ENCODE measurements at places on chromosomes 12 and 14.

DNA sequence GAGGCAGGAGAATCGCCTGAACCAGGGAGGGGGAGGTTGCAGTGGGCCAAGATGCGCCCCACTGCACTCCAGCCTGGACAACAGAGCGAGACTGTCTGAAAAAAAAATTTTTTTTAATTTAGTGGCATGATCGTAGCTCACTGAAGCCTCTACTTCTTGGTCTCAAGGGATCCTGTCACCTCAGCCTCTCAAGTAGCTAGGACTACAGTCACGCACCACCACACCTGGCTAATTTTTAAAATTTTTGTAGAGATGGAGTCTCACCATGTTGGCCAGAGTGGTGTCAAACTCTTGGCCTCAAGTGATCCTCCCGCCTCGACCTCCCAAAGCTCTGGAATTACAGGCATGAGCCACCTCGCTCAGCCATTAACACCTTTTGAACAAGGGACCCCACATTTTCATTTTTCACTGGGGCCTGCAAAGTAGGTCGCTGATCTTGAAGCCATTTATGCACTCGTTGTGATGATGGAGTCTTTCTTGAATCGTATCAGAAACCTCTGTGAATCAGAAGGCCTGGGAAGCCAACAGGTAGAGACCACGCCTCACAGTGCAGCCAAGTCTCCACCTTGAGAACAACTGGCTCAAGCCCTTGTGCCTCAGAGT is 5.9 kb downstream of the HCAR1 start:
- DNase-seq: no peak

DNA sequence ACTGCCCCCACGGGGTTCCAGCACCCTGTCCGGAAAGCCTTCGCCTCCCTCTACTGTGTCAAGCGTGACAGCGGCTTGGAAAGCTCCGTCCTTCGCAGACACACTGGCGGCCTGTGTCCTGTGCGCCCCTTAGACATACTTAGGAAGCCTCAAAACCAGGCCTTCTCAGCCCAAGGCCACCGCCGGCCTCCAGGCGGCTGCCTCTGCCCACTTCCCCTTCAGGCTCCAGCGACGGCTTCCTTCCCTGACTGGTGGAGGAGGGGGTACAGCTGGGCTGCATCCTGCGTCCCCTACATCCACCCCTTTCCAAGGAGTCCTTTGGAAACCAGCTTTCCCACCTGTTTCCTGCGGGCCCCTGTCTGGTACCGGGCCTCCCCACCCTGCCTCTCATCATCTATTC is 2.5 kb upstream of the CACNA2D4 start:
- no peak for DNase-seq

GRCh38 chr14:100062590-100062989 is 2.6 kb upstream of the EVL start:
- DNase-seq: no peak

GRCh38 chr12:103128862-103129501 is 171.5 kb downstream of the ASCL1 start:
- DNase-seq: no peak

DNA sequence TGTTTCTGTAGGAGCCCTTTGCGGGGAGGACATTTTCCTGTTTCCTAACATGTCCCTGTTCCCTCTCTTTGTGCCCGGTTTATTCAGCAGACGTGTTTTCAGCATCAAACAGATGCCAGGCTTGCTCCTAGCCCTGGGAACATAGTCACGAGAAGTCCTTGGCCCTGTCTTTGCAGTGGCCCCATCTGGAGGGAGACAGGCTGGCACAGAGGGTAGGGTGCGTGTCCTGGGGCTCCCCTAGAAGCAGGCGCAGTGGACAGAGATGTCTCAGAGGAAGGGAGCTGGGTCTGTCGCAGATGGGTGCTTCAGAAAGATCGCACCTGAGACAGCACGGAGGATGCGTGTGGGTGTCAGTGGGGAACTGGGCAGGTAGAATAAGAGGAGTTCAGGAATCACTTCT is 75.0 kb upstream of the DYNC1H1 start:
- DNase-seq: no peak

- no peak for DNase-seq
Measured at GRCh38 chr12:96400631-96401075, 414 bp upstream of the CDK17 start.

DNA sequence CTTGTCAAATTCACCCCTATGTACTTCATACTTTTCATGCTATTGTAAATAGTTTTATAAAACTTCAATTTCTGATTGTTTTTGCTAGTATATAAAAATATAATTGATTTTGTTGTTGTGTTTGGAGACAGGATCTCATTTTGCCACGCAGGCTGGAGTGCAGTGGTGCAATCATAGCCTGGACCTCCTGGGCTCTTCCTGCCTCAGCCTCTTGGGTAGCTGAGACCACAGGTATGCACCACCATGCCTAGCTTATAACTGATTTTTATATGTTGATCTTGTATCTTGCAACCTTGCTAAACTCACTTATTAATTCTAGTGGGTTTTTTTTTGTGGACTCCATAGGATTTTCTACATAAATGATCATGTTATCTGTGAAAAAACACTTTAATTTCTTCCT is 23.5 kb downstream of the ATP5MC2 start:
- DNase-seq: no peak

GRCh38 chr12:55931780-55932550 is 1.0 kb downstream of the DGKA start:
- DNase-seq: no peak

DNA sequence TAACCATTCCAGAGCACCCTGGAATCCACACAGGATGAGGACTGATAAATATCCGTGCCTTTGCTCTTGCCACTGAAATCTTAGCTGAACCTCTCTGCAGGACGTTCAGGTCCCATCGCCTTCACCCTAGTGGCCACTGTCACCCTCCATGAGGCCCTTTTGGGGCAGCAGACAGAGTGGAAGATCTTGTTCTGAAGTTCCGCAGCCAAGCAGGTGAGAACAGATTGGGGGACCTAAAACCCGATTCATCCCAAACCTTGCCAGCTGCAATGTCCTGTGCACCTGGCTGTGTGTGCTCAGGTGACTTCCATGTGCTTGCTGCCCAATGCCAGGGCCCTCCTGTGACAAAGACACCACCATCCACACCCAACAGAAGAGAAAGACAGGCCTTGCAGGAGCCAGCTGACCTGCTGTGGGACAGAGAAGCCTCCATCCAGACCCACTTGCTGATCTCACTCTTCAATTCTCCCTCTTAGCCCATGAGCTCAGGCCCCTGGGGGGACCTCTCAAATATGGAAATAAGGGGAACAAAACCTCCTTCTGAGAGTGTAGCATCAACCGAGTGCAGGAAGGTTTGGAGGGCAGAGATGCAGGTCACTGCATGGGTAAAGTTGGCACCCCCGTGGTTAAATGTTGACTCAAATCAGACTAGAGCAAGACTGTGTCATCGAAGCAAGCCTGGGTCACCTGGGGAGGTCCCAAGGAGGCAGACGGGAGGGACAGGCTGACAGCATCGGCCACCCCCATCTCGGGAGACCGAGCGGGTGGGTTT is 308.7 kb upstream of the DIO3 start:
- DNase-seq: no peak

DNA sequence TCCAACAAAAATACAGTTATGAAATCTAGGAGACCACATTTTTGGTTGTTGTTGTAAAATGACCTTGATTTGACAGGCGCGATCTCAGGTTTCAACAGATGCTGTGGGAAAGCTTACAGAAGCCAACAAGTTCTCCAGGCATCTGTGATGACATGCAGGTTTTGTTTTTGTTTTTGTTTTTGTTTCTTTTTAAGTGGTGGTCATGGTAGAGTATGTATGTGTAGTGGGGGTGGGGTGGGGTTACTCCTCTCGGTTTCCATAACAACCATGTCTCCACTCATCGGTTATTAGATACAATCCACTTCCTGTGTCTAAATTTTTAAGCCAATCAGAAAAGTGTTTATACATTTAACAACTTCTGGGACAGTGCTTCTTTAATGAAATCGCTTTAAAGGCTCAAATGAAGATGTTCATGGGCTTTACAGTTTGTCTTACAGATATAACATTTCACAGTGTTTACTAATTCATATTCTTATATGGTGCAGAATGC is 199.9 kb upstream of the FOXN3 start:
- DNase-seq: no peak

- no peak for DNase-seq
Measured at GRCh38 chr12:48866052-48866711, 512 bp upstream of the RND1 start.
